Body of pancreas (tissue), 4 donors: ENCODE measurements at places on chromosomes 3 and 15.

DNA sequence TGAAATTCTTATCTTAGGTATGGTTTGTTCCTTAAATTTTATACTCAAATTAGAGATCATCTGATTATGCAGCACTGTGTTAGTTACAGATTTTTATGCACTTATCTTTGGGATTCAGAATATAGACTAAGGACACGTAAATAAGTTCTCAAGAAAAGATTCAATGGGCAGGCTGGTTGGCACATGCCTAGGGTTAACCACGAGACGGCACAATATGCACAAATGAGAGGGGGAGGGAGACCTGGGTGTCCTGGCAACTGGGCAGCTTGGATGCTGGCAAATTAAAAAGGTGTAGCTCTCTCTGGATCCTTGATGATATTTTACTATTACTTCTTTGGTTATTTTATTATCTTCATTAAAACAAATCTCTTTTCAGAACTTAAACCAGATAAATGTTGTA is 672 bp downstream of the AADAC start:
- H3K4me3 ChIP-seq: no peak overlapping the region
- H3K27me3 ChIP-seq: no peaks in the 10 kb centered on the region
- peak overlapping the region; percentile 60 for H3K27ac ChIP-seq
- peaks cover 31% of the 10 kb centered on the region for H3K4me1 ChIP-seq
- H3K36me3 ChIP-seq: no peaks in the 10 kb centered on the region

- no peaks in the 10 kb centered on the region for H3K36me3 ChIP-seq
- no peak overlapping the region for H3K27ac ChIP-seq
- no peaks in the 10 kb centered on the region for H3K27me3 ChIP-seq
- no peaks in the 10 kb centered on the region for H3K4me1 ChIP-seq
Measured at GRCh38 chr3:13839253-13839652, 40.6 kb downstream of the WNT7A start.

GRCh38 chr3:48747015-48747615 is 30.1 kb upstream of the IP6K2 start:
- no peaks in the 10 kb centered on the region for H3K27me3 ChIP-seq
- no peaks in the 10 kb centered on the region for H3K36me3 ChIP-seq
- no peak overlapping the region for H3K4me3 ChIP-seq
- no peak for DNase-seq
- no peaks in the 10 kb centered on the region for H3K4me1 ChIP-seq

GRCh38 chr15:91316126-91316525 is 216.1 kb downstream of the SV2B start:
- H3K27ac ChIP-seq: no peak overlapping the region
- no peaks in the 10 kb centered on the region for H3K27me3 ChIP-seq
- H3K36me3 ChIP-seq: no peaks in the 10 kb centered on the region
- DNase-seq: no peak
- H3K4me3 ChIP-seq: no peak overlapping the region

DNA sequence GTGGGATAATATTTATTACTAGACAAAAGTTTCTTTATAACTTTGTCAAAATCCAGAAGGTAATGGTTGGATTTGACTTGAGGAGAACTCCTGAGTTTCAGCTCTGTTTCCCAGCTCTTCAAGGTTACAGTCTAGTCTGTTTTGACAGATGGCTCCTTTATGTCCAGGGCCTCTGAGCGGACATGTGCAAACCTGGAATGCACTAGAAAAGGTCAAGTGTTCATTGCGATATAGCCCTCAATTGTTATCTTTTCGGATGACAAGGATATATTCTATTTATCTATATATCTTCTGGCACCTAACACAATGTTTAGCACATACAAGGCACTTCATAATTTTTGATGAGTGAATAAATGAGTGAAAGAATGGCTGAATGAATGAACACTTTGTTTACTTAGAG is 513.2 kb upstream of the GOLIM4 start:
- no peaks in the 10 kb centered on the region for H3K27me3 ChIP-seq
- DNase-seq: no peak
- no peak overlapping the region for H3K27ac ChIP-seq
- no peaks in the 10 kb centered on the region for H3K4me1 ChIP-seq
- no peaks in the 10 kb centered on the region for H3K36me3 ChIP-seq
- no peak overlapping the region for H3K4me3 ChIP-seq

DNA sequence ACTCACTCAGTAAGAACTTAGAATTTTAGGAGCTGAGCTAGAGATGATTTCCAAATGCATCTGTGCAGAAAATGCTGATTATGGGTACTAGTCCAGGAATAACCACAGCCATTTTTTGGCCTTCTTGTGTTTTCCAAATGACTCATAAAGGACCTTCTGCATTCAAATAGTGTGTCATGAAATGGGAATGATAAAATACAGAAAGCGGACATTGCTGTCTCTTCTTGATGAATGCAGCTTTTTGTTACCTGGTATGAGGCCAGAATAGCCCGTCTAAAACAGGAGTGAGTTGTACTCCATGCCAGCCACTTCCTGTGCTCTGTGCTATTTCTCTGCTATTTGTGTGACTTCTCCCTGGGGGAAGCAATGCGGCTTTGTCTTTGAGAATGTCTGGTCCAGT is 20.5 kb upstream of the FRMD5 start:
- H3K27ac ChIP-seq: no peak overlapping the region
- H3K4me1 ChIP-seq: no peaks in the 10 kb centered on the region
- H3K27me3 ChIP-seq: no peaks in the 10 kb centered on the region
- no peak overlapping the region for H3K4me3 ChIP-seq

DNA sequence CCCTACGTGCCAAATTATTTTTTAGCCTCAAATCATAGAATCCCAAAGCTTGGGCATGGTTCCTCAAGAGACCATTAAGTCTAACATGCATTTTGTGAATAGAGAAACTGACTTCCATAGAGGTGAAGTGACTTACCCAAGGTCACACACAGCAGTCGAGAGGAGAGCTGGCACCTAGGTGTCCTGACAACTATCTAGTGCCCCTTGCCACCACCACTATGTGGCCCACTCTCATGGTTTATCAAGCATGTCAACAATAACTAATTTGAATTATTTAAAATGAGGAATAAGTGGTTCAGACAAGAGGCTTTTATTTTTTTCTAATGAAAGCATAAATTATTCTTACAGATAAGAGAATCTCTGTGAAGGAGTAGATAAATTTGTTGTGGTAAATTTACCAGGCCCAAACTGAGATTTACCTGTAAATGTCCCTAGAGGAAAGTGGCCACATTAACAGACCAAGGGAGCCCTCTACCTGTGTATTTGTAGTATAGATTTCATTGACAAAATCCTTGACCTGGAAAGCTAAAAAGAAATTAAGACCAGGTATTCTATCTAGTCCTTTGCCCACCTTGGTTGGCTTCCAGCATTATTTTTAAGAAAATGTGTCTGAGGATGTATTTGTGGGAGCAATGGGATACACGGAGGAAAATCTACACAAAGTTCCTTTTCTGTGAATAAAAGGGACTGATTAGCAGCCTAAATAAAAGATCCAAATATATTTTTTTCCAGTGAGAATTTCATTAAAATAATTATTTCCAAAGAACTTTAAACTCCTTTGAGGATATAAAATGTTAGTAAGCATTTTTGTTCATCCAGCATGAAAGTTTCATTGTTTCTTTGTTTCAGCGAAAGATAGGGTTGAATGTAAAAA is 49.1 kb downstream of the IQCH start:
- H3K4me3 ChIP-seq: no peak overlapping the region
- no peaks in the 10 kb centered on the region for H3K36me3 ChIP-seq
- no peaks in the 10 kb centered on the region for H3K4me1 ChIP-seq
- H3K27me3 ChIP-seq: no peaks in the 10 kb centered on the region
- DNase-seq: peak; percentile 49

DNA sequence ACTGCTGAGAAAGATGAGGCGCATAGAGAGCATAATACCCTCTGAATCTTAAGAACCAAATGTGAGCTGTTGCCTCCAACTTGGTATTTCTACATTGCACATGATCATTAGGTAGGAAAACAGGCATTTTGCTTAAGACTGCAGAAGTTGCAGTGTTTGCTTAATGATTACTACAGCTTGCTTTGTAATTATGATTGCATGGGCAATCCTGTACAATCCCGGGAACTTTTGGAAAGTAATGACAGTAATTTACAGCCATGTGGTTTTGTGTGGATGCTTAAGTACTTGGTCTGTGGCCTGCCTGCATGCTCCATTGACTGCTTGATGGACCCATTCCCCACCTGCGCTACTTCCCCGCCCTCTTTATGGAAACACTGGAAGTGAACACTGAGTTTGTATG is 301.1 kb downstream of the DIPK2A start:
- no peak for DNase-seq
- no peak overlapping the region for H3K27ac ChIP-seq
- no peaks in the 10 kb centered on the region for H3K4me1 ChIP-seq
- no peaks in the 10 kb centered on the region for H3K36me3 ChIP-seq
- no peak overlapping the region for H3K4me3 ChIP-seq
- H3K27me3 ChIP-seq: no peaks in the 10 kb centered on the region
